ENCODE measurements at places on chromosomes 2 and 18. TPM values are rescaled to one million over a fixed set of nuclear protein-coding genes. Genes with fewer than 3 reads are reported as not detected.
A peak's percentile ranks its signal among the peaks of the same experiment; 100 is the strongest.

DNA sequence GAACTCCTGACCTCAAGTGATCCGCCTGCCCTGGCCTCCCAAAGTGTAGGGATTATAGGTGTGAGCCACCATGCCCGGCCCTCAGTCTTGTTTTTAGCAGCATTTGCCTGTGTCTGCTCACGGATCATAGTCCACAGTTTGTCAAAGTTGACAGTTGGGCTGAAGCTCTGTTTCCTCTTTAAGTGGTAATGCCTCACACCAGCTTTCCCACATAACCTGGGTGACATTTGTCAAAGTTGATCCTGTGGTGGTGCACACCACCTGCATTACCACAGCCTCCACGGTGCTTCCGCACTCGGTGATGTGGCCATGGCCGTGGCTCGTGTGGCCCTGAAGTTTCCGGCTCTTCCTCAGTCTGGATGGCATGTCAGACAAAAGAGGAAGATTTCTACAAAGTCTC is 27.1 kb downstream of the RAB31 start:
- no peak for DNase-seq

DNA sequence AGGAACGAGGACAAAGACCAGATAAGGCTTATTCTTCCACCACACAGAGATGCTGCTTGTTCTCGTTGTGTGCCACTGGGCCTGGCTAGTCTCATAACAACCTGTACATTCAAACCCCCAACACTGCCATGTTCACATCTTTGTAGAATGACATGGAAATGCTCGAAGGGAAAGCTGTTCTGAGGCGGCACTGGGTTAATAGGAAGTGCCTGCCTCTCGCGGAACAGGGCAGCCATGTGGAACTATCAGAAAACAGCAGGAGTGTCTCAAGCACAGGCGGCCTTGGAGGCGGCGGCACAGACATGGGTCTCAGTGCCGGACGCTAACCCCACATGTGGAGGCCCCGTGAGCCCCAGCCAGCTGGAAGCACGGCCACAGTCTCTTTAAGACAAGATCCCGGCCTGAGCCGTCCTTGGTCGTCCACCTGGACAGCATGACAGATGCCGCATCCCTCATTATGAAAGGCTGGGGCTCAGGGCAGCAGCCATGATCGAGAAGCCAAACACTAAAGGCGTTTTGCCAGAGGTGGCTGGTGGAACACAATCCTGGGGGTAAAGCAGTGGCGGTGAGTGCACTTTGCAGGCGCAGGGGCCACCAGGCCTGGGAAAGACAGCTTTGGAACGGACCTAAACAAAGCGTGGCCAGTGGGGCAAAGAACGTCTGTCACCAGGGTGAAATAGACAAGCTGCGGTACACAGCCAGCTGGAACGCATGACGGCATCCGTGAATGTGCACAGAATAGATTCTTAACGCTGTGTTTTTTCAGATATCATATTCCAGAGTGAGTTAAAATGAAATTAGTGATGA is 161.0 kb downstream of the HDAC4 start:
- DNase-seq = no peak

DNA sequence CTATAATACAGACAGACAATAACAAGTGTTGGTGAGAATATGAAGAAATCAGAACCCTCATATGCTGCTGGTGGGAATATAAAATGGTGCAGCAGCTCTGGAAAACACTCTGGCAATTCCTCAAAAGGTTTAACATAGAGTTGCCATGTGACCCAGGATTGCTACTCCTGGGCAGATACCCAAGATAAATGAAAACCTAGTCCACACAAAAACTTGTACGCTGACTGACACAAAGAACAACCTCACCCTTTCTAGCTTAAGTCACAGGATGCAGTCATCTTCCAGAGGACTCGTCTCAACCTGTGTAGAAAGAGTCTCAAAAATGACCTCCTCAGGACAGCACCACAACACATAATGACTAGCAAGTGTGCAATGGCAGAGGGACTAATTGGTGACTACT is 71.6 kb upstream of the ACAA2 start:
- no peak for DNase-seq

DNA sequence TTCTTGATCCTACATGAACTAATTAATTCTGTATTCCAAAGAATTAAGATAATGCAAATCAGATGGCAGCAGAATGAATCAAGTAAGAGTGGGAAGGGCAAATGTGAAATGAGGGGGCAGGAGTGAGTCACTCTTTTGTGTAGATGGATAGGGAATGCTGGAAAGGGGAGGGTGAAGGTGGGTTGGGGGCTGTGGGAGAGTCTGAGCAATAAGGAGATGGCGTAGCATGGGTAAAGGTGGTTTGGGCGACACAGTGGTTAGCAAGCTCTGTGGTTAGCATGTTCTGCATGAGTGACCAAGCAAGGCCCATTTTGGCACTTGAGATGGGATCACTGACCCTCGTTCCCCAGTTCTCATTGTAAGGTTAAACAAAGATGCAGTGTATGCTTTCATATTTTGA is 20.4 kb downstream of the GPD2 start:
- DNase-seq = no peak

DNA sequence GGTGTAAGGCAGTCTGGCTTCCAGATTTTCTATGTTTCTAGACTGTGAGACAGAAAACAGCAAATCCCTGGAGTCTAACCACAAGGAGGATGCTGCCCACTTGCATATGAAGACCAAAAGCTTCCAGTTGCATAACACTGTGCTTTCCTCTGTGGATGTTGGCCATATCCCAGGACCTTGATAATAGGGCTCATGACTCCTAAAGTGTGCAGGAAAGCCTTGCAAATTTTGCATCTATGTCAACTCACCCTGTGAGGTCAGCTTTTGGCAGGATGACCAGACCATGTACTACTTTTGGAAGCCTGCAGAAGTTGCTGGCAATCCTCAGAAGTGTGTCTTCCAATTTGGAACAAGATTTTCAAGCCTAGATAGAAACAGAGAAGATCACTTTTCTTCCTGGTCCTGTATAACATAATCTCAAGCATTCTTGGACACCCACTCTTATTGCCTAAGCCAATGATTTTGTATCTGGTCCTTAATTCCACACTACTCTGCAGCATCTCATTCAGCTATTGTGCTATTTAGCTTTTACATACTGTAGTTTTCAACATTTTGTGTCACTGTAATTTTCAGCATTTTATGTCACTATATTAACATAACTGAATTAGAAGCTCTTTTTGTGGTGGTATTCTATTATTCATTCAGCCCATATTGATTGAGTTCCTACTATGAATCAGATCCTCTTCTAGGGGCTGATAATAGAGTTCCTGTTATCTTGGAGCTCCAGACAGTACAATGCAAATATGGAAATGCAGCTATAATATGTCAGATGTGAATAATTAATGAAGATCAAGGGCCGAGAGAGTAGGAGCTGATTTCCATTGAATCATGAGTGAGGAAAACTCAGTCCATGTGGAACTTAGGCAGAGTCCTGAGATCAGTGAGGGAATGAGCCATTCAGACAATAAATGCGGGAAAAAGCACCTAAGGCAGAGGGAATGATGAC is 85.3 kb upstream of the RAB27B start:
- DNase-seq = peak; percentile 83

- peak; percentile 92 for DNase-seq
These were observed 119.5 kb upstream of the MCFD2 start for GRCh38 chr2:47034973-47035609.

- DNase-seq = no peak
These were observed 142.1 kb downstream of the CDCA7 start for GRCh38 chr2:173496746-173497145.

- no peak for DNase-seq
These were observed 220.3 kb downstream of the ANAPC1 start for GRCh38 chr2:111663471-111664274.

DNA sequence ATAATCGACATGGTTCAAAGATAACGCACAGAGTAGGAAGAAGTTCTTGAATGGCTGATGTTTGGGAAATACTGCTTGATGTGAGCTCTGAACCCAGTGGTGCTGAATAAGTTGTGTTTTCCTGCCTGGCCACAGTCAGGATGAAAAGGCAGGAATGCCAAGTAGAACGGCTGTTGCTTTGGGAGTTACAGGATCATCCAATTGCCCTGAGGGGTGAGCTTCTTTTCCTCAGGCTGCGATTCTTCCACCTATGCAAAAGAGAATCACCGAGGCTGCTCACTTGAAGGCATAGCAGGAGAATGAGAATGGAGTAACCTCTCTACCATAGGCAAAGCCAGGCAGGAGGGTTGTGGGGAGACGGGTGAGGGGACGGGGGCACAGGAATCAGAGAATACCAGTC is 14.4 kb upstream of the IGFBP2 start:
- peak; percentile 25 for DNase-seq

DNA sequence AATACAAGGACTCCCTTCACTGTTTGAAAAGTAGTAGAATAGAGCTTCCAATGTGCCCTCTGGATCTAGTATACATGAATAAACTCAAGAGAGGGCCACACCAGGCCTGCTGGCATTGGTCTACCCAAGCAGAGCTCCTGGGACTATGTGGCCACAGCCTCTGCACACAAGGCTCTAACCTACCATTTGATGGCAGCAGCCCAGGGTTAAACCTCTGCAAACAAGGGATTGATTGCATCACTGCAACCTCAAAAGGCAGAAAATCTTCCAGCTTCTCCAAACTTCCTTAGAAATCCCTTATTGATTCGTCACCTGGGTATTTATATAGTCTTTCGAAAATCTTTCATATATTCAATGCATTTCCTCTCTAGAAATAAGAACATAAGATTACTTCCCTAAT is 147.6 kb upstream of the SETBP1 start:
- DNase-seq = no peak

DNA sequence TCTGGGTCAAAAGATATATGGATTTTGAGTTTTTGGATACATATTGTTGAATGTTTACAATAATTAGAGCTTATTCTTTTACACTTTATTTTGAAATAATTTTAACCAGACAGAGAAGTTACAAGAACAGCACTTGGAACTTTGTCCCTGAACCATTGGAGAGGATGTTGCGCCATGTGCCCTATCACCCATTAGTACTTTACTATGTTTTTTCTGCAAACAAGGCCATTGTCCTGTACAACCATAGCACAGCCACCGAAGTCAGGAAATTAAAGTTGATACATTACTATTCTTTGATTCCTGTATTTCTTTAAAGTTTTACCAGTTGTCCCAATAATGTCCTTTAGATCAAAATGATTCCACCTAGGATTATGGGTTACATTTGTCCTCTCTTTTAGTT is 188.8 kb downstream of the ACKR3 start:
- DNase-seq = no peak

The MITD1 gene
- 20.6 TPM for total RNA-seq

The SLC8A1 gene
- 121 TPM for total RNA-seq

The MAPRE3 gene
- total RNA-seq = 16.3 TPM

The MAP3K2 gene
- 63.9 TPM for total RNA-seq

The STEAP3 gene
- total RNA-seq = 5.7 TPM

The SFT2D3 gene
- total RNA-seq = 4.7 TPM

The COL4A3 gene
- total RNA-seq = 0.76 TPM

The ITM2C gene
- total RNA-seq = 64.9 TPM

Data from posterior vena cava (tissue), 2 donors.